ENCODE measurements at places on chromosomes 2 and 18.

DNA sequence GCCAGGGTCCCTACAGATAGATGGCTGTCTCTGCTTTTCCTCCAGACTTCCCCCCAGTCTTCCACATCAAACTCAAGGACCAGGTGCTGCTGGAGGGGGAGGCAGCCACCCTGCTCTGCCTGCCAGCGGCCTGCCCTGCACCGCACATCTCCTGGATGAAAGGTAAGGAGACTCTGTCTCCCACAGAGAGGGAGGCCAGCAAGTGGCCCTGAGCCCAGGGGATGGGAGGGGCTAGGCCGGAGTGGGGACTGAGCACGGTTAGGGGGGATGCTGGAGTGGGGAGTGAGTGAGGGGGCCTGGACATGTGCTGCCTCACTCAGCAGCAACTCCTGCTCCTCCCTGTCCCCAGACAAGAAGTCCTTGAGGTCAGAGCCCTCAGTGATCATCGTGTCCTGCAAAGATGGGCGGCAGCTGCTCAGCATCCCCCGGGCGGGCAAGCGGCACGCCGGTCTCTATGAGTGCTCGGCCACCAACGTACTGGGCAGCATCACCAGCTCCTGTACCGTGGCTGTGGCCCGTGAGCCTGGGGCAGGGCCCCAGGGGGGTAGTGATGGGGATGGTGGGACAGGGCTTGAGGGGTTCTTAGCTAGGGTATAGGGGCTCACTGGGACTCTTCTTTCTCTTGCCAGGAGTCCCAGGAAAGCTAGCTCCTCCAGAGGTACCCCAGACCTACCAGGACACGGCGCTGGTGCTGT is 10.4 kb upstream of the GMPPA start:
- DNase-seq = no peak

GRCh38 chr2:33230842-33231241 is 245.6 kb upstream of the RASGRP3 start:
- no peak for DNase-seq

GRCh38 chr2:172429301-172429968 is 2.0 kb downstream of the ITGA6 start:
- no peak for DNase-seq

DNA sequence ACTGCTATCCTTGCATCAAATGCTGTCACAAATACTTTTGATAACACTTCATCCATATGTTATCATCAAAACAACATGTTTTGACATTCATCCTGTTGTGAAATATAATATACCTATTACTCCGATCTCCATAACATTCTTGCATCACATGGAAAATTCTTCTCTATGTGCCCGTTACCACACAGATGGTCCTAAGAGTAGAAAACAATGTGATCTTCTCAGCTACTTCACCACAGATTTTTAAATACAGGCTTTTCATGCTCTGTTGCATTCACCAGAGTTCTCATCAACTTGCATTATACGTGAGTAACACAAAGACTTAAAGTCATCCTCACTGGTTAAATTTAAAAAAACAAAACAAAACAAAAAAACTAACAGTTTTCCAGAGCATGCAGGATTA is 1603.3 kb upstream of the ZEB2 start:
- no peak for DNase-seq

- no peak for DNase-seq
These were observed 89.1 kb upstream of the GCFC2 start for GRCh38 chr2:75799859-75800258.

GRCh38 chr2:18883616-18884456 is 294.5 kb upstream of the NT5C1B start:
- no peak for DNase-seq

DNA sequence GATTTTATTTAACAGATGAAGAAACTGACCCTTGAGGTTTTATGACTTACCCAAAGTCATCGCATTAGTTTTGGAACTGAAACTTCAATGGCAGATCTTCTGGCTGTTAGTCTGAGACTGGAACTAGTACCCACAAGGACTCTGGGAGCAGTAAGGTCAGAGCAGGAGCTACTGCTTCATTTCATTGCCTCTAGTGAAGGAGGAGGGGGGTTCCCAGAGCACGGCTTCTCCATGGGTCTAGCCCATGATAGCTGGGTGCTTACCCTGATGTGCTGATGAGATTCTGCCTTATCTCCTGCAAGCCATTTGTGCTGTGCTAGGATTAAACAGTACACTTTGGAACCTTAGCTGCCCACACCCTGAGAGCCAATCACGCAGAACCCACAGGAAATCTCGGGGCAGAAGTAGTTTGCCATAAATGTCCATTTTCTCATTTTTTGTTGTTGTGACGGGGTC is 5.4 kb upstream of the RNASEH1 start:
- no peak for DNase-seq

DNA sequence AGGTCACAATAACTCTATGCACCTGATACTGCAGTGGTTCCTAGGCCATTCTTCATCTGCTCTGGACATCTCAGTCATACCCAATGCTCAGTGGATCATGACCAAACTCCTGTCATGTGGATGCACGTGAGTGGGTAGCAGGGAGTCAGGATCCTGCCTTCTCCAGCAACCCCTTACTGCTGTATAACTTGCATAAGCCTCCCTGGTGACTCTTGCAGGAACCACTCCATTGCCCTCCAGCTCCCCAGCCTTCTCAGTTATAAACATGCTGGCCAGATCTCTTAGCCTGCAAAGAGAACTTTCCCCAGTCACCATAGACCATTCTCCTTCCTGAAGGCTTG is 98.6 kb upstream of the ZNF397 start:
- DNase-seq = no peak

GRCh38 chr18:21656402-21656801 is 44.3 kb downstream of the SNRPD1 start:
- DNase-seq = no peak

GRCh38 chr2:169091761-169092519 is 22.6 kb downstream of the DHRS9 start:
- no peak for DNase-seq

DNA sequence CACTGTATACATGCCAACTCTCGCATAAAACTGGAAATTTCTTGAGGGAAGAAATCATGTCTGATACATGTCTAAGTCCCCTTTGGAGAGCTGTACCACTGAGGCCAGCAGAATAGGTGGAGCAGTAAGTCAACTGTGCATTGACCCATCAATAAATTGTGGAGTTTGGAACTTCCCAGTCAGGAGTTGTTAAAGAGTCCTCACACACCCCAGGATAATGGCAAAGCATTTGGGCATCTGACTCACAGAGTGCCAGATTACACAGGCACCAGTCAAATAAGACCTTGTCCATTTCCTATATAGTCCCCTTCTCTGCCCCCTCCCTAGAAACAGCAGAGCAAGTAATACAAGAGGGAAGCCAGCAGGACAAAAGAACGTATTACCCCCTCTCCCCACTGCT is 10.4 kb downstream of the VSNL1 start:
- no peak for DNase-seq

DNA sequence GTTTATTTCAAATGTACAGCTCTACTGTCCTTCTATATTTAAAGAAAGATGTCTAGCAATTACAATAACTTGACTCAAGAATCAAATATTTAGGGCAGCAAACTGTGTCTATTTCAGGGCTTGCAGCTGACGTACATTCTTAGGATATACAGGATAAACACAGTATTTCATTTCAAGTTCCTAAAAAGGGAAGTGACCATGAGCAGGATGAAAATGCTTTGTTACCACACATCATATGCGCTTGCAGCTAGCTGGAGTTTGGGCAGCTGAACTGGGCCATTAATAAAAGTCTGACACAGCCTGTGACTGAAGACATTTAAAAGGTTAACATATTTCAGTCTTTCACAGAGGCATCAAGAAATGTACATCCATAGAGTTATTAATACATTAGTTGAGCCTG is 264.6 kb upstream of the TRIB2 start:
- no peak for DNase-seq

Measured in activated CD4-positive, alpha-beta T cell treated with anti-CD3 and anti-CD28 coated beads, Interleukin-2, amount 50 U/mL, for 48 hours (primary cell).